ENCODE measurements at places on chromosomes 7 and 10.

GRCh38 chr10:120701381-120701780 lies 149.8 kb upstream of the WDR11 start:
- DNase-seq = no peak

GRCh38 chr7:112362053-112362650 lies 88.1 kb upstream of the IFRD1 start:
- no peak for DNase-seq

DNA sequence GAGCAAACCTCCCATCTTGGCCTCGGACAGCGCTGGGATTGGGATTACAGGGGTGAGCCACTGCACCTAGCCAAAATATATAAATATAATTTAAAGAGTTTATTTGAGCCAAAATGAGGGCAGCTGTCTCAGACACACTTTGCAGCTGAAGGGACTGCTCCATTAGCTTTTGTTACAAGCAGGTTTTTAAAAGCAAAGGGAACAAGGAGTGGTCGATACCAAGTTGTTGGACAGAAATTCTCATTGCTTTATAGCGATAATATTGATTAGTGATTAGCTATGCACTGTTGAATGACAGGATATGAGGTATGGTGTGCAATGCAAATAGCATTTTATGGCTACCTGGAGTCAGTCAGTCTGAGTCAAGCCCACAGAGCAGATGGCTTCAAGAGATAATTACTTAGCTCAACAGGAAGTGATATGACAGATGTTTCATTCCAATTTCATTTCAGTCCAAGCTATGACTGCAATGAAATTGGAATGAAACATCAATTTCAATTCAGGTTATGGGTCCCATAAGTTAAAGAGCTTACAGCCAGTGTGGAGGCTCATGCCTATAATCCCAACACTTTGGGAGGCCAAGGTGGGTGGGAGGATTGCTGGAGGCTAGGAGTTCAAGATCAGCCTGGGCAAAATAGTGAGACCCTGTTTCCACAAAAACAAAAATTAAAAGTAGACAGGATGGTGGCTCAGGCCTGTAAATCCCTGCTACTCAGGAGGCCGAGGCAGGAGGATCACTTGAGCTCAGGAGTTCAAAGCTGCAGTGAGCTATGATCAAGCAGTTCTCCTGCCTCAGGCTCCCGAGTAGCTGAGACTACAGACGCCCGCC lies 23.1 kb downstream of the TYW1 start:
- no peak for DNase-seq

- DNase-seq = no peak
Observed at GRCh38 chr7:1144269-1144771, 15.7 kb downstream of the ZFAND2A start.

- no peak for DNase-seq
Observed at GRCh38 chr10:81600185-81600584, 274.8 kb upstream of the NRG3 start.

- no peak for DNase-seq
Observed at GRCh38 chr7:115475761-115476385, 554.0 kb downstream of the MDFIC start.

- DNase-seq = no peak
Observed at GRCh38 chr7:83614112-83614511, 34.8 kb downstream of the SEMA3E start.

GRCh38 chr7:81301815-81302214 lies 383.0 kb upstream of the SEMA3C start:
- no peak for DNase-seq

DNA sequence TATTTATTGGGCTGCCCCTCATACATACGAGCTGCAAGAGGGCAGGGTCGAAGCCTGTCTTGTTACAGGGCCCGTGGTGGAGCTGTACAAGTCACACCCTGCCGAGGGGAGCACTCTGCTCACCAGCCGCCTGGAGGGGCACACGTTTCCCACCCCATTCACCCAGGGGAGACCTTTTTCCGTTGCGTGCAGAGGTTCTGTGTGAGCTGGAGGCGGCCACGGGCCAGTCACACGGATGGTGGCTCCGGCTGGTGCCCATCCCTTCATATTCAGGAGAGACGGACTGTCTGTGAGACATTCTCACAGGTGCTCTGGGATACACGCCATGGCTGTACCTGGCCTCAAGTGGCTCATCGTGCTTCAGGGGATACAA lies 47.9 kb upstream of the FAM20C start:
- no peak for DNase-seq

GRCh38 chr7:148266795-148267194 lies 323.8 kb upstream of the C7orf33 start:
- no peak for DNase-seq

- no peak for DNase-seq
Observed at GRCh38 chr10:17814973-17815372, 5.8 kb downstream of the MRC1 start.
